ENCODE measurements at places on chromosomes 16 and 17.

GRCh38 chr17:73157521-73157890, 7.3 kb upstream of the SSTR2 start:
- DNase-seq = no peak

GRCh38 chr17:81418710-81419318, 23.6 kb downstream of the BAHCC1 start:
- no peak for DNase-seq

GRCh38 chr17:46071796-46072195, 72.7 kb downstream of the STH start:
- no peak for DNase-seq

DNA sequence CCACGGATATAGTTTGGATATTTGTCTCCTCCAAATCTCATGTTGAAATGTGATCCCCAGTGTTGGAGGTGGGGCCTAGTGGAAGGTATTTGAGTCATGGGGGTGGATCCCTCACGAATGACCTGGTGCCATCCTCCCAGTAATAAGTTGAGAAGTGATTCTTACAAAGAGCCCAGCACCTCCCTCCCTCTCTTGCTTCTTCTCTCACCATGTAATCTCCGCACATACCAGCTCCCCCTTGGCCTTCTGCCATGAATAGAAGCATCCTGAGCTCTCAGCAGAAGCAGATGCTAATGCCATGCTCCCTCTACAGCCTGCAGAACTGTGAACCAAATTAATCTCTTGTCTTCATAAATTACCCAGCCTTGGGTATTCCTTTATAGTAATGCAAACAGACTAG, 41.9 kb upstream of the RBBP6 start:
- DNase-seq = no peak

GRCh38 chr16:14448879-14449278, 181.2 kb downstream of the PARN start:
- DNase-seq = no peak

GRCh38 chr17:69878661-69879060, 196.4 kb upstream of the KCNJ16 start:
- no peak for DNase-seq

DNA sequence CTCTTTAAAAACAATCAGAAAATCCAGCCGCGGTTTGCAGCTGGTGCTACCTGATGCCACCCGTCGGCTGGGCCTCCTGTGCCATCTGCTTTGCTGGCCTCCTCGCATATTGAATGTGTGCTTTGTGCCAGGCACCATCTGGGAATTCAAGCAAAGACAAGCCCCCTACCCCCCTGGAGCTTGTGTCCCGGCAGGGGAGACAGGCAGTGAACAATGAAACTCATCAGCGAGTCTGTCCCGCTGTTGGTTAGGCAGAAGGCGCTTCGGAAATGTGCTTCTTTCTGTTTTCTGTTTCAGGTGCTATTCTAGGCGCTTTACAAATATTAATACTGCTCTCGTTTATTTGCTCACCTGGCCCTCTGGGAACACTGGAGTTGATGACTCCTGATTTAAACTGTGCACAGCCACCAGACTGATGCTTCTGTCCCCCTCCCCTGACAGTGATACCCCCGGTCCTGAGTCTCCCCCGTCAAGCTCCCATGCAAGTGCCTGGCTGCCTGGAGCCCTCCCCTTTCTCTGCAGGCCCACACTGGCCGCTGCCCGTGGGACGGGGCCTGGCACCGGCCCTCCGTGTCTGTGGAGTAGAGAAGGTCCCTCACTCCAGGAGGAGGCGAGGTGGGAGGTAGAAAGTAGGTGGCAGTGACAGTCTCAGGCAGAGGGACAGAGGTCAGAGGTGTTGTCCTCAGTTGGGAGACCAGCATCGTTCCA, 126.1 kb upstream of the PLCG2 start:
- DNase-seq = no peak
